Mesenteric fat pad (tissue), 1 donor: ENCODE measurements at places on chromosomes 6 and 20.

GRCh38 chr6:119800526-119800925 is 451.0 kb upstream of the MAN1A1 start:
- no peak for DNase-seq

- no peak for DNase-seq
These were observed 494.0 kb downstream of the ADGRB3 start for GRCh38 chr6:69129046-69129445.

DNA sequence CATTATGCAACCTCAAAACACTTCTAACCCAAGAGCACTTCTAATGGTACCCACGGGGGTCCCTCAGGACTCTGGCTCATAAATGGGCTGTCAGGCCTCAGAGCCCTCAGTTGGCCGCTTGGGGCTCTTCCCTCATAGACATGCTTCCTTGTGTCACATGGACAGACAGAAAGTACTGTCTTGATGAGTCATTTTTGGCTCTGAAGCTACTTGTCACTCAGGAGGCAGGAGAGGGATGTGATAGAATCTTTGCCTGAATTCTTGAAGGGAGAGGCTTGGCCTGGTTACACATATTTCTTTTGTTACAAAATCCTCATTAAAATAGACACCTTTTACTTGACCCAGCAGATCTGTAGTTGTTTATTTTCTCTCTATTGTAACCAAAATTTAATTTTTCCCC is 15.1 kb upstream of the EDN1 start:
- DNase-seq = no peak

DNA sequence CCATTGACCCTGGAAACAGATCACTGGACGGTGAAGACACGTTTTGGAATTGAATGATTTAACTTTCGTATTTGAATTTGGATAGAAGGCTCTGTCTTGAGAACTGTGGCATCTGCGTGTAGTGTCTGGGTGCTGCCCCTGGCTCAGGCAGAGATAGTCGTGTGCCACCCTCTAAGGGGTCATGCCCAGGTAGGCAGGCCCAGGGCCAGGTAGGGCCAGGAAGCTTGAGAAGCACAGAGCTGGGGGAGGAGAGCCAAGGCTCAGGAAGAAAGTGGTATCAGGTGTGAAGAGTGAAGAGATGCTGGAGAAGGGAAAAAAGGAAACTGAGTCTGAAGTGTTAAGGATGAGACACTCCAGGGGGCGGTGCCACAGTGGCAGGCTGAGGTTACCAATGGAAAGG is 75.5 kb downstream of the IYD start:
- no peak for DNase-seq

DNA sequence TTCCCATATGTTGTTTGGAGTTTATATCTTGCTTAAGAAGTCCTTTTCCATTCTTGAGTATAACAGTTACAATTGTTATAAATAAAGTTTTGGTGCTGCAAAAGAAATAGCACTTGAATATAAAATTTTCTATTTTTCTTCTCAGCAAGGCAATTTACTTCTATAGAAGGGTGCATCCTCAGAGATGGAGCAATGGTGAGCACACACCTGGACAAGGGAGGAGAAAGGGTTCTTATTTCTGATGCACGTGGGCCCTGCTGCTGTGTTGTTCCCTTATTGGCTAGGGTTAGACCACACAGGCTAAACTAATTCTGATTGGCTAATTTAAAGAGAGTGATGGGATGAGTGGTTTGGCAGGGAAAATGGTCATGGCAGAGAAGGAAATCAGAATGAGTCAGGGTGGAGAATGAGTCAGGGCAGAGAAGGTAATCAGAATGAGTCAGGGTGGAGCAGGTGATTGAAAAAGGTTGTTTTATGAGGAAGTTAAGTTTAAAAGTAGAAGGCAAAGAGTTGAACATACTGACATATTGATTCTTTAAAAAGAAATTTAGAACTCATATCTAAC is 38.0 kb downstream of the CST8 start:
- DNase-seq = no peak

DNA sequence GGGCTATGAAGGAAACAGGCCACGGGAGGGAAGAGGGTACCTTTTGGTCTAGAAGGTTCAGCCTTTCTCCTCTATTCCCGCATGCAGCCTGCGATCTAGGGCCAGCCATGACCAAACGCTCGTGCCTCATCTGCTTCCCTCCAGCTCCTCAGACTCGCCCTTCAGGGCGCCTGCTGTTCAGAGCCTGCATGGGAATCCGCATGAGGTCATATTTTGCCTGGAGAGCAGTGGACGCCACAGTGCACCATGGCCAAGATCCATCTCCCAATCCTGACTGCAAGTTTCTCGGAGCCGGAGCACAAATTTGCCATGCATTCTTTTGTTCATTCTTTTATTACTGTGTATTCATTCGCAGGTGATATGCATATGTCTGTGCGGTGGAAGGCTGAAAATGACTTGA is 608.1 kb downstream of the QKI start:
- DNase-seq = no peak

DNA sequence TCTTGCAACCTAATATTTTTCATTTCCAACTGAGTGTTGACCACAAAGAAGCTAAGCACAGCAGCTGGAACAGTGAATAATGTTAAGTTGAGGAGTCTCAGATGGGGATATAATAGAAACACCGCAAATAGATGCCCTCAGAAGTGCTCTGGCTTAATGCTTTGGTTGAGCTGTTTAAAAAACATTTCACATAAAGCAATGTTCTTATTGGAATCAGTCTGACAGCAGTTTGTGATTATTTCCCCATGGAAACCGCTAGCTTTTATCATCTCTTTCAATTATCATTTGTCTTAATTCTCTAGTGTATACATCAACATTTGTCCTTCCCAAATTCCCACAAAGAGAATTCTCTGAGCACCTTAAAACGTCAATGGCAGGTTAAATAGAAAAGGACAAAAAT is 30.8 kb downstream of the METTL24 start:
- DNase-seq = no peak

DNA sequence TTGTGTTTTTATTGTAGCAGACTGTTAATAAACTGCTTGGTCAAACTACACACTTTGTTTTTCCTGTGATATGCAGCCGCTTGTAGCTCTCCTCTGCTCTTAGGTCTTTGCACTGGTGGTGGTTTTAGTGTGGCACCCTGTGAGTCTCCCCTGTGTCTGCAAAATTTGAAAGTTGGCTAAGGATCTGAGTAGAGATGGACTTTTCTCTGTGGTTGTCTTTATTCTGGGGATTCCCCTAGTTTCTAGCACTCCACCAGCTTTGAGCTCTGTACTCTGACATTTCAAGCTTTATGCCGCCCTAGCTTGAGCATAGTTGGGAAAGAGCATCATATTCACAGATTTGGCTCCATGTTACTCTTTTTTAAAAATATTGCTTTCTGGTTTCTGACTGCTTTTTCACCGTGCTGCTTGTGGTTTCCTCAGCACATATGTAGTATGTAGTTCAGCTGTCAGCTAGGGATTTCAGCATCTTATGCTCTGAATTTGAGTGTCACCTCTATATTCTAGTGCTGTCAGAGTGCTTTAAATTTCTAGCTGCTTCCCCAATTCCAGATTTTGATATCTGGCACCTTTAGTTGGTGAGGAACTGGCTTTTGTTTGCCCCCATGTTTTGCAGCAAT is 25.4 kb downstream of the CDYL start:
- DNase-seq = no peak

DNA sequence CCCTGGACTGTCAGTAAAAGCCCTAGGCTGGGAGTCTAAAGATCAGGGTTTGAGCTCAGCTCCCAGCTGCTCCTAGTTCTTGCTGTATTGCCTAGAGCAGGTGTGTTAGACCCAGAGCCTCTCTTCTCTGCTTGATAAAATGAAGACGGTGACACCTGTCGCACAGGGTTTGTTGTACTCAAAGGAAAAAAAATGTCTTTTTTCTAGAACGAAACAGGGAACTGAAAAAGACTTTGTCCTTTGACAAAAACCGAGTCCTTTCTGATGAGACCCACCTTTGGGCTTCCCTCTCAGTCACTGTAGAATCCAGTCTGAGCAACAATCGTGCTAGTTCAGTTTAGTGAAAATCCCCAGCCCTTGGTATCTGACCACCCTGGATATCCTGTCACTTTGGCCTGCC is 102.1 kb upstream of the LAMP5 start:
- no peak for DNase-seq

DNA sequence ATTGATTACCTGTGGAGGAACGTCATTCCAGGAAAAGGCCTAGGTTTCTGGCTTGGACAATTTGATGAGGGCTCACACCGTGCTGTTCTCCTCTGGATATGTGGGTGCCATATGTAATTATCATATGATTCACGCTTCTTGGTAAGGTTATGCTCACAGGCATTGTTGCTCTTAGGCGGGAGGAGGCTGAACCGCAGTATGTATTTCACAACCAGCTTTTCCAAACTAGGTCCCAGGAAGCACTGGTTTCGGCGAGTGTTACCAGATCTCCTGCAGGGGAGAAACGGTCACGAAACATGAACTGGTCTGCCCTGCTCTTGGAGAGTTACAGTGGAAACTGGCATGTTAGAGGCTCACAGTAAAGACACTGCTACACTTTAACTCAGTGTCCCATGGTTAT is 793 bp upstream of the FAM50B start:
- no peak for DNase-seq

DNA sequence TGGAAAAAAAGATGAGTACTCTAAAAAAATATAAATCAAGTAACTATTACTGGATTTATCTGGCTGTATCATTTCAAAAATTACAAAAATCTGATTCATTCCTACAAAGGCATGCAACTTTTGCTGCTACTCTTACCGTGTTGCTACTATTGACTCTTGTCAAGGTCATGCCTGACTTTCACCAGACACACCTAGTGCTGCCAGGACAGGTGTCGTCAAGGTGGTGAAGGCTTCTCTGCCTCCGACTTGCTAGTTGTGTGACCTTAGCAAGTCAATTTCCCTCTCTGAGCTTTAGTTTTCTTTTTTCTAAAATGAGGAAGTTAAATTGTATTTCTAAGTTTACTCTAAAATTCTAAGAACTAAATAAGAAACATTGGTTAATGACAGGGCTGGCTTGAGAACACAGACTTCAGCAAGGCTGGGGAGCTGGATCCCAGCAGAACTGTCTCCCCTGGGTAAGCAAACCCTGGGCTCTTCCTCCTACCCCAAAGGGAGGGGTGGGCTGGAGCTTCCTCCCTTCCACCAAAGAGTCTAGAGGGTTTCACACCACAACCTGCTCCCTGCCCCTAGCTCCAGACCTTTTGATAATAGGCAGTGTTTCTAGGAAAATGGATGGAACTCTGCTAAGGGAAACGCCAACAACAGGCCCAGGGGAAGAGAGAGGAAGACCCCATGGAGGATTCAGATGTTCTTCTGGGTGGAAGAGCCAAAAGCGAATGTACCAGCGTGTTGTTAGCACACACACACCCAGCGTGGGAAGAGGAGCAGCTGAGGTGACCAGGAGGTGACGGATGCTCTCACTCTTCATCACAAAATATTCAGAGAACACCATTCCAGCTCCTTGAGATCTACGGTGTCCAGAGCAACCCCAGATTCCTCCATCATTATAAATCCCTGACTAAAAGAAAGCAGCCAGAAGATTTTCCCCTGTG is 47.9 kb upstream of the CITED2 start:
- DNase-seq = no peak

DNA sequence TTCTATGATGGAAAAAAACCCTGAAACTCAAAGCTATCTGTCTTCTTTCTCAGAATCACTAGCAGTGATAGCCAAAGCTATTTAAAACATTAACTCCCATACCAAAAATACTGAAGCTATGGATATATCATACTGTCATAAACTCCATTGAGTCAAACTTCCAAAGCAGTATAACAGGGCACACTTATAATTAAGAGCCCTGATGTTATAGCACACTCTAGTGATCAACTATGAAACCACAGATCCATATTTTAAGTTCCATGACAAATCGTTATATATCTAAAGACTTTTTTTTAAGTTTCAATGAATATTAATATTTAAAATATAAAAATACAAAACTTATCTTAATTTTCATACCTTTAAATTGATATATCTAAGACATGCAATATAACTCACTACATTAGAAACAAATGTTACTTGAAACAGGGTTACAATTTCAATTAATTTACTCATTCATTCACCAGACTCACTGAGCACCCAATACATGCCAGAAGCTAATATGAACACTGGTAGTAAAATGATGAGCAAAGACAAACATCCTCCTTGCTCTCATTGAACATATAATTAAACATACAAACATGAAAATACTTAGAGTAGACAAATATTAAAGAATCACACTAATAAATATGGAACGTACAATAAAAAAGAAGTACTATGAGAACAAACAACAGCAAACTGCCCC is 69.3 kb downstream of the IBTK start:
- no peak for DNase-seq

GRCh38 chr6:135318738-135319469 is 137.8 kb downstream of the MYB start:
- DNase-seq = no peak

- DNase-seq = no peak
These were observed 24.3 kb downstream of the TUBB2B start for GRCh38 chr6:3202999-3203696.
